ENCODE measurements at places on chromosomes 12 and 14.

DNA sequence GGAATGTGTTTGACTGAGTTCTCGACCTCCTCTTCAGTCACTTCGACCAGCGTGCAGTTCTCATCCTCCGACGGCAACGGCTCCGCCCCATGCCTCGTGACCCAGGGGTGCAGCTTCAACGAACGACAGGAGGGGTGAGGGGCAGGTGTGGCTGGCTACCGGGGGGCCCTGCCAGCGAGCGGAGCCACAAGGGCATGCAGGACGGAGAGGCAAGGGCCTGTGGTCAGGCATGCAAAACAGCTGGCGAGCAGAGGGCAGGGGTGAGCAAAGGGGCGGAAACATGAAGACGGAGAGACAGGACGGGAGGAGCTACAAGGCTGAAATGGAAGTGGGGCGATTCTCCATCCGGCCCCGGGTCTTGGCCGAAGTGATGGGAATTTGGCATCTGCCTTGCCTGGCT lies 38.7 kb downstream of the P2RX4 start:
- no peak for DNase-seq

DNA sequence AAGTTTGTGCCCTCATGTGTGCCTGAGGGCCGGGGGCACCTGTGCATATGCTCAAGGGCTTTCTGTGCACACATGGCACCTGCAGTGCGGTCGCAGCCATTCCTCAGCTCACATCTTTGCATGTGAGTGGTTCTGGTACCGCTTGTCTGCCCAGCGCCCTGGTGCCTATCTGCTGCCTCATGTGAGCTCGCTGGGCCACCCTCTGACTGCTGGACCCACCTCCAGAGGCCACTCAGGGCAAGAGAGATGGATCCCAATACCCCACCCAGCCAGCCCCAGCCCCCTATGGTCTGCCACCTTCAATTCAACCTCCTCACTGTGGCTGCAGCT lies 5.4 kb upstream of the AMN start:
- no peak for DNase-seq

- DNase-seq, result no peak
Measured at GRCh38 chr14:79037593-79037992, 867.4 kb downstream of the NRXN3 start.

- no peak for DNase-seq
Measured at GRCh38 chr12:18160901-18161300, 70.9 kb upstream of the RERGL start.

DNA sequence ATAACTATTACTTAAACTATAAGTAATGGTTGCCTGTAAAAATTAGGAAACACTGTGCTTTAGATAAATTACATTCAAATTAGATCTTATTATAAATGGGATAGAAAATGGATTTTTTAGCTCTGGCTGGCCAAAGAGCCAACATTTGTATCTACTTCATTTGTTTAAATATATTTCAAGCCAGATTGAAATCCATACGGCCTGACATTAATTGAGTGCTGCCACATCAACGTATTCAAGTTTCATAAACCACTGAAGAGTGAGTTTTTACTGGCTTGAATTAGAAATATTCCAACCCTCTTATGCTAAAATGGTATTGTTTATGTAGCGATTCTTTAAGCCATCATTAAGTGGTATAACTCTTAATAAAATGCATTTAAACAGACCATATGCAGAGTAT lies 133.3 kb downstream of the VRK1 start:
- DNase-seq, result no peak

DNA sequence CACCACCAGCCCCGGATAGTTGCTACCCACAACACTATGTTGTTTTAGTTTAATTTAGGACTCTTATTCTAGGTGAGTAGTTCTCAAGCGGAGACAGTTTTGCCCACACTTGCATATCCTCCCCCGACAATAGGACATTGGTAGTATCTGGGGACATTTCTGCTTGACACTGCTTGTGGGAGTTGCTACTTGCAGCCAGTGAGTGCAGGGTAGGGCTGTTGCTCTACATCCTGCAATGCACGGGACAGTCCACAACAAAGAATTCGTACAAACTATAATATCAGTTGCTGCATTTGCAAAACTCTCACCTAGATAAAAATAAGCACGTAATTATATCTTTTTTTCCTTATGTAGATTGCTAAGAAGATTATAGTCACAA lies 111.8 kb upstream of the DNM1L start:
- DNase-seq, result no peak

- DNase-seq, result no peak
Measured at GRCh38 chr12:5280086-5280485, 151.8 kb upstream of the NTF3 start.

DNA sequence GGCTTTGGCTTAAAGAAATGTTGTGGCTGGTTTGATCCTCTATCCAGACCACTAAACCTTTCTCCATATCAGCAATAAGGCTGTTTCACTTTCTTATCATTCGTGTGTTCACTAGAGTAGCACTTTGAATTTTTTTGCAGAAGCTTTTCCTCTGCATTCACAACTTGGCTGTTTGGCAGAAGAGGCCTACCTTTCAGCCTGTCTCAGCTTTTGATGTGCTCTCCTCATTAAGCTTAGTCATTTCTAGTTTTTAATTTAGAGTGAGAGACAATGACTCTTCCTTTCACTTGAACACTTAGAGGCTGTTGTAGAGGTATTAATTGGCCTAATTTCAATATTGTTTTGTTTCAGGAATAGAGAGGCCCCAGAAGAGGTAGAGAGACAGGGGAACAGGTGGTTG lies 13.8 kb downstream of the KCNMB4 start:
- DNase-seq, result no peak

DNA sequence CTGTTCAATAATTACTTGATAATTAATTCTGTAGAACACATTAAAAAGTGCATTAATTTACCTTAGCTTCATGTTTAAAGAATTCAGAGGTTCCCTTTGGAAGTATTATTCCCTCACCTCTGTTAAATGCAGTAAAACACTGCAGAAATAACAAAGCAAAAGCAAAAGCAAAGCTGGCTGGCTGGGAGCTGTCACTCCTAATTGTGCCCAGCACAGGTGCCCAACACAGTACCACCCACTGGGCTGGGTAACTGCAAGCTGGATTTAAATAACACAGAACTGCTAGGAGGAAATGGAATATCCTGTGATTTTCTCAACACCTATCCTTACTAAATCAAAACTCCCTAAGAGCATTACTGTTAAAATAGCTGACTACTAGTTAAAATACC lies 72.6 kb downstream of the SLC2A13 start:
- DNase-seq, result no peak

DNA sequence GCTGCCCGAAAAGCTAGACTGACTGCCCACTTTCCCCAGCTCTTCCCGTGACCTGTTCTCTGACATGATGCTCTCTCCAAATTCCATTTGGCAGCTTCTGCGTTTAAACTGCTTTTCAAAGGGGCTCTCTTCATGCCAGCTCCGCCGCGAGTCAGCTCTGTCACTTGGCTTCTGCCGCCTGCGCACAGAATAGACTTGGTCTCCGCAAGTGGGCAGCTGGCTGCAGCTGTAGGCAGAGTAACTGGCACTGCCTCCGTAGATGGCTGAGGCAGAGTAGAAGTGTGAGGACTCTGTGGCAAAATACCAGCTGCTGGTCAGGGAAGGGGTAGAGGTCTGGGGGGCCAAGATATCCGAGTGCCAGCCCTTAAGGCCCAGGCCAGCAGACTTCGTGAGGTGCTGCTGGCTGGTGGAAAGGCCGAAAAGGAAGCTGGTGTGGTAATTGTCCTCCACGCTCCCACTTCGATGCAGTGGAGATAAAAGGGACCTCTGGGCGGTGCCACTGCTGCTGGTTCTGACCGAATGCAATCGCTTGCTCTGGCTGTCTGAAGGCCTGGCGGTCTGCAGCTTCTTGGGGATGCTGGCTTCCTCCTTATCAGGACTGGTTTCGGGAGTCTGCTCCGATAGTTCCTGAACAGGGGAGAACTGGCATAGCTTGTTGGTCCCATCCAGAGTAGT lies 85.7 kb downstream of the DUSP16 start:
- DNase-seq, result no peak

GRCh38 chr14:104739026-104739425 lies 13.9 kb upstream of the SIVA1 start:
- DNase-seq, result no peak

GRCh38 chr14:66015071-66015780 lies 470.9 kb upstream of the CCDC196 start:
- DNase-seq, result no peak

DNA sequence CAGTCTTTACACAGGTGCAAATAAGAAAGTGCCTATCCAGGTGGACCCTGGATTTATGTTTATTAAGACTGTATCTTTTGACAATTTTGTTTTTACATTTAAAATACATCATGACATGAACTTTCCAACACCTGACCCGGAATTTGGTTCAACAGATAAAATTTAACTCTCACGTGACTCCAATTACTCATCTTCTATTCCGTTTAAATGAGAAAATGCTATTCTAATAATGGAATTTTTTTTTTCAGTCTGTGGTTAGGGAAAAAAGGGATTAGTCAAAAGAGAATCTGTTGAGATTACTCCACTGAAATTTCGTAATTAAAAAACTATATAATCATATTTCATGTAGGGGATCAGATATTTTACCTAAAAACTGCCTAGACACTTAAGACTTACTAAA lies 11.1 kb downstream of the VPS37B start:
- no peak for DNase-seq

DNA sequence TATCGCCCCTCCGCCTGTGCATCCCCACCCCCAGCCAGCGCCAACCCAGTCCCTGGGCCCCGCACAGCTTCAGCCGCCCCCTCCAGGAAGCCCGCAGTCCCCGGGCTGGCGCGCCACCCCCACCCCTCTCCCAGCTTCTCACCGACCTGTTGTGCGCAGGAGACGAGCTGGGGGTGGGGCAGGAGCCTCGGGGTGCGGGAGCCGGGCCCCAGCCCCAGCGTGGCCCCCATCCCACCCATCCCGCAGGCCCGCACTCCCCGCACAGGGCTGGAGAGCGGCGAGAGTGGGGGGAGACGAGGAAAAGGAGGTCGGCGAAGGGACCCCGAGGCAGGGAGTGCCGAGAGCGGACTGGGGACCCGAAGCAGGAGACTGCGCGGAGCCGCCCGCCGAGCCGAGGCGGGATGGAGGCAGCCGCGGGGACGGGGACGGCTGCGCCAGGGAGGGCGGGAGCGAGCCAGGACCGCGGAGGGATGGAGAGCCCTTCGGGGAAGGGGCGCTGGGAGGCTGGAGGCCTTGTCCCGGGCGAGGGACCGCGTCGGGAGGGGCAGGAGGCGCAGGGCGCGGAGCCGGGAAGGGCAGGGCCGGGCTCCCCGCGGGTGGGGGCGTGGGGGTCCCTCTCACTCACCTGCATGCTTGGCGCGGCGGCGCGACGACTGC lies 498 bp downstream of the PIANP start:
- no peak for DNase-seq

GRCh38 chr12:108629151-108629550 lies 4.5 kb downstream of the SELPLG start:
- DNase-seq, result no peak

DNA sequence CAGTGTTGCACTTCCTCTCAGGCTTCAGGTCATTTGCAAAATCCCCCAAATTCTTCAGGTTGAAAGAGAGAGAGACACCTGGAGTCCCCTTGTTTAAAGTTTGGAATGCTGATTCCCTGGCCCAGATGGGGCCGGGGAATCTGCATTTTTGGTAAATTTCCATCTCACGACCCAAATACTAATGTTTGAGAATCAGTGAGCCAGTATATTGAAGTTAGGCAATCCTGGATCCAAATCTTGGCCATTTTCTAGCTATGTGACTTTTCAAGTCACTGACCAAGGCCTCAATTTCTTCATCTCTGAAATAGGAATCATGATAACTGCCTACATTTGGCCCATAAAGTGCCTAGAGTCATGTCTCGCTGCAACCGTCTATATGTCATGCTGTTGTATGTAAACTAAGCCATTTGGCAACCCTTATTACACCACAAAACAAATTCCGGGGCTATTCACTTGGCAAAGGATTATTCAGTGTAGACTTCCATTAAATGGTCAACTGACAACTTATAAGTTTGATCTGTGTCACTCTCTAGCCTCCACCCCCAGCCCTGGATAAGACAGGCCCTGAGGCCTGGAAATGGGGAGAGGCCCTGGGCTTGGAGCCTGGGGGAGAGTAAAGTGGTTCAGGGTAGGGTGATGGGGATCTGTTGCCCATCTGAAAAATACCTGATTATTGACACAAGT lies 3.7 kb upstream of the ZFP36L1 start:
- DNase-seq, result no peak

DNA sequence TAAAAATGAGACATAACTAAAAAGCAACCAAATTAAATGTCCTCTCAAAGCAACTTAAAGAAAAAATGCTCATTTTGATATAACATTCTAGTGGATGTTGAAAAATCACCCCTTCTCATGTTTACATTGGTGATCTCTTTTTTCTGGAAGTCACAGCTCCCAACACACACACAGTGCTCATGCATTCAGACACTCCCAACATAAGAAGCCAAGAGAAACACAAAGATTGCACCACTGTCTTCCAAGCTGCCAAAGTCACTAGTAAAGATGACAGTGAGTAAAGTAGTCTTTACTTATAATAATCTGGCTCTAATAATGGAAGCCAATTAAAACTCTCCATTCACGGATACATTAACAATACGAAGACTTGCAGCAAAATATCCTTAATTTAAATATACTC lies 218.4 kb downstream of the NTF3 start:
- no peak for DNase-seq

DNA sequence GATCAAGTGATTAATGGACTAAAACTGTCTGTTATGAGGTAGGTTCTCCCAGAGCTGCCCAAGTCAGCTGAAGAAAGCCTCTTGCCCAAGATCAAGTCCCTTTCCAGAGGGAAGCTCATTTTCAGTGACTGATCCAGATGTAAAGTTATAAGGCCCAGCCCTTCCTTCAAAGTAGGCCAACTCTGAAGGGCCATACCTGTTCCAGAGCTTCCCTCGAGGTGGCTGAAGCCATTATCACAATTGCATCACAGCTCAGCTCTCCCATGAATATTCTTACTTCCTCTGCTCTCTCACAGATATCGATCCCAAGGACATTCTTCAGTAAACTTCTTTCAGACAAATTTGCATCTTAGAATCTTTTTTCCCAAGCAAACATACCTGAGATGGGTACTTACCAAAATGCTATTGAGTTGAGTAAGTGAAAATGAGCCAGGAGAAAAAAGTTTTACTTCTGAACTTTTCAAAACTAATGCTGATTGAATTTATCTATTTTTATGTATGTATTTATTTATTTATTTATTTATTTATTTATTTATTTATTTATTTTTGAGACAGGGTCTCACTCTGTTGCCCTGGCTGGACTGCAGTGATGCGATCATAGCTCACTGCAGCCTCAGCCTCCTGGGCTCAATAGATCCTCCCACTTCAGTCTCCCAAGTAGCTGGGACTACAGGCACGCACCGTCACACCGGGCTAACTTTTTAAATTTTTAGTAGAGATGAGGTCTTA lies 42.6 kb upstream of the USP15 start:
- no peak for DNase-seq

DNA sequence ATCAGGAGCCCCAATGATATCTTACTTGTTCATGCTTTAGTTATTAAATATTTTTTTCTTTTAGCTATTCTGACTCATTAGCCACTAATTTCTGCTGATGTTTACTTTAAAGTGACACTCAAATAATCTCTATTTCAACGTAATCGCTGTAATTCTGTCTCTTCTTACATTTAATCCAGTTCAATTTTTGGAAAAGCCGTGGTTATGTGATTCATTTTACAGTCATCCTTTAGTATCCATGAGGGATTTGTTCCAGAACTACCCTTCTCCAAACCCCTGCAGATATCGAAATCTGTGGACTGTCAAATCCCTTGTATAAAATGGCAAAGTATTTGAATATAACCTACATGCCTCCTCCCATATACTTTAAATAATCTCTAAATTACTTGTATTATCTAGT lies 1103.4 kb downstream of the LRFN5 start:
- DNase-seq, result no peak

- no peak for DNase-seq
Measured at GRCh38 chr14:51495319-51495718, 156.4 kb upstream of the FRMD6 start.

GRCh38 chr14:104161602-104162367 lies 23.4 kb downstream of the KIF26A start:
- DNase-seq, result no peak

Data from astrocyte of the spinal cord (primary cell).